ENCODE measurements at places on chromosomes 5 and 9.

- no peak for DNase-seq
These were observed 1.3 kb upstream of the HAND1 start for GRCh38 chr5:154479160-154479943.

- no peak for DNase-seq
These were observed 150.8 kb downstream of the EFNA5 start for GRCh38 chr5:107519900-107520354.

GRCh38 chr5:86879086-86879485, 261.3 kb downstream of the COX7C start:
- no peak for DNase-seq

DNA sequence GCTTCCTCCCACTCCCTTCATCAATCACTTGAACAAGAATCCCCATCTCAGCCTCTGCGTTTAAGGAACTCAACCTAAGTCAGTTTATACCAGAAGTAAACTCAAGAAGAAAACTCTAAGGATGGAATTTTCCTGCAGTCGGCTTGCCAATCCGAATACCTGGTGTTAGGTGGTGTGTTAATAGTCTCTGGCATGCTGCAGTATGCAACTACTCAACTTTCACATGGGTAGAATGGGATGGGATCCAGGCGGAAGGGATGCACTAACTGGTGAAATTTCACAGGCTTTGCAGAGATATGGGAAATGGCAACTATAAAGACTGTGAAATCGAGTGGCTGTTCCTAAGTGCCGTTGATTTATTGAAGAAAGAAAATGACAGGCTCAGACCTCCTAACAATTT, 560.6 kb downstream of the TLE1 start:
- no peak for DNase-seq

DNA sequence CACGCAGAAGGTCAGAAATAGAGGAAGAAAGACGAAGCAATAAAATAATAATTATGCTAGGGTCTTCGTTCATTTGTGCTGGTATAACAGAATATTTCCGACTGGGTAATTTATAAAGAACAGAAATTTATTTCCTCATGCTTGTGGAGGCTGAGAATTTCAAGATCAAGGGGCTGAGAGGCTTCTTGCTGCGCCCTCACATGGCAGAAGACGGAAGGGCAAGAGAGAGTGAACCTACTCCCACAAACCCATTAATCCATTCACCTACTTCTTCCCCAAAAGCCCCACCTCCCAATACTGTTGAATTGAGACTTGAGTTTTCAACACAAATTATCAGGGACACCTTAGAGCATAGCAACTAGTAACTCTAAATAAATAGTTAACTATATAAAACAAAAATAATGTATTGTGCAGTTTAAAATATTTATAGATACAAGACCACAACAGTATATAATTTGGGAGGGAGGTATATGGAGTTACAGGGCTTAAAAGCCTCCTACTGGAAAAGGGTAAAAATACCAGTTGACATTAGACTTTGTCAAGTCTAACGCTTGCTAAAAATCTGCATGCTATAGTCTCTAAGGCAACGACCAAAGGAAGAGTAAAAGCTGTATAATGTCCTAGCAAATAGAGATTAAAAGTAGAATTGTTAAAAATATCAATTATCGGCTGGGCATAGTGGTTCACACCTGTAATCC, 40.3 kb upstream of the NAA35 start:
- DNase-seq: peak; percentile 35

- DNase-seq: no peak
These were observed 1118.6 kb upstream of the CDH9 start for GRCh38 chr5:28156981-28157380.

- DNase-seq: no peak
These were observed 63.0 kb upstream of the GNA14 start for GRCh38 chr9:77710965-77711648.

- no peak for DNase-seq
These were observed 119.7 kb upstream of the ELL2 start for GRCh38 chr5:96081276-96081858.

DNA sequence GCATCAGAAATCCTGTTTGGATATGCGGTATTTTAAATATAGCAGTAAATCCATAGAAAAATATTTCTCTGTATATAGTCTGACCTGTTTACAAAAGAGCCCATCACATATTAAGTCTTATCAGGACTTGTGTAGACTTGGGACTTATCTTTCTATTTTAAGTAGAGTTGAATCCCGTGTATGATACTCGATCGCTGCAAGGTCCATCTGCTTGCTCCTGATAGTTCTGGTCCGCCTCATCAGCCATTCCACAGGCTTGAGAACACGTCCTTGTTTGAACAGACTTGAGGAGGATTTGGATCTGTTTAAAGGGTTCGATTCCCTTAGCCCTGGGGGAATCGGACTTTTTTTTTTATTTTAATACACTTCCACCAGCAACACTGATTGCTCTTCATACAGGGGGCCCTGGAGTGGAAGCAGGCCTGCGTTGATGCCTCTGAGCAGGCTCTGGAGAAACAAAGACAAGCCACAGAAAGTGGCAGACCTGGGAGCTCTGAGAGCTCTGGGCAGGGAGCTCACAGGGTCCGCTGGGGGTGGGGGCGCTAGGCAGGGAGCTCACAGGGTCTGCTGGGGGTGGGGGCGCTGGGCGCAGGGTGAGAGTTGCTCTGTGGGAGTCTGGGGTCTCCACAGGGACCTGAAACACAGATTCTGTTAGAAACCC, 112.2 kb downstream of the MVB12B start:
- no peak for DNase-seq

DNA sequence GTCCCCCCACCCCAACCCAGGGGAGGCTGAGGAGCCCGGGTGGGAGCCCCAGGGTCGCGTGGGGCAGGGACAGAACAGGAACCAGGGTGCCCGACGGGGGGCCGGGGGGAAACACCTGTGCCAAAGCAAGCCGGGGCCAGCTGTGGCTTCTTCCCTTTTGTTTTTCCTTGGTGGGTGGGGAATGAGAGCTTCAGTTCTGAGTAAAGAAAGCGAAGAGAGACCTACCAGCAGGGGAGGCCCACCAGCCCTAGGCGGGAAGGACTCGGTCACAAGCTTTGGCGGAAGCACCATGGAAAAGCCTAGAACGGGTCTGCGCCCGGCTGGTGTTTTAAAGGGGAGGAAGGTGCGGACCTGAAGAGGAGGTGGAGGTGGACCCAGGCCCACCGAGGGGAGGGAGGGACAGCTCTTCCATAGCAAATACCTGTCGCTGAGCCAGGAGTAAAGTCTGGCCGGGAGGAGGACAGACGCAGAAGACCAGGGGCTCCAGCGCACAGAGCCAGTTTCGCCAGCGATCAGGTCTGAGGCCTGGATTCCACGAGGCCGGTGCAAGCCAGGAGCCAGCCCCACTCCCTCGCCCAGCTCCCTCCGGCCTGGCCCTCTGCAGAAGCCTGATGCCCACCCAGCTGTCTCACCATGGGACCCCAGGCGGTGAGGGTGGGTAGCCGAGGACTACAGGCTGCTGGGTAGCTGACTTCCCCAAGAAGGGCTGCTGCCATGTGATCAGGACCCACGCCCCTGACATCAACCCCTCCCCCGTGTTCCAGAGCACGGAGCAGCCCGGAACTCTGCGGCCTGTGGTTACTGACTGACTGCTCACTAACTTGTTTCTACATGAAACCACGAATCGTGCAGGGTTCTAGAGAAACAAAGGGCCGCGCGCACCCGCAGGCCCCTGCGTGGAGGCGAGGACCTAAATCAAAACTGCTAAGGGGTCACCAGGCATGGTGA, 849 bp upstream of the MGAT1 start:
- DNase-seq: peak; percentile 62

DNA sequence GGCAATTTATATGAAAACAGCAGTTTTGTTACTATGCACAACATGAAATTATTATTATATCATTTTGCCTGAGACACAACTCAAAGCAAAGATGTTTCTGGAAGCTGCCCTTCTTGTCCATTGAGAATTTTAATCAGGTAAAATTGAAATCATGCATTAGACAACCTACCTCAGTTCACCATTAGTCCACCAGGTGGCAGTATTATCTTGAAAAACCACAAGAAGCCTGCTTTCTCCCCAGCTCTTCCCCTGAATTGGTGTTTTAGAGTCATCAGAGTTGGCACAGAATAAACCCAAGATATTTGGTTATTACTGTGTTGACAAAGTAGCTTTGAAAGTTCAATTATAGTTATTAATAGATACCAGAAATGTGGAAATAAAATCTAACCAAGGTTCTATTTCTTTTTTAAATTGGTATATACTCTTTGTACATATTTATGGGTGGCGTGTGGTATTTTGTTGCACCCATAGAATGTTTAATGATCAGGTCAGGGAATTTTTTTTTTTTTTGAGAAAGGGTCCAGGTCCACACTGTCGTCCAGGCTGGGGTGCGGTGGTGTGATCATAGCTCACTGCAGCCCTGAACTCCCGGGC, 25.7 kb downstream of the UTP15 start:
- peak; percentile 23 for DNase-seq

DNA sequence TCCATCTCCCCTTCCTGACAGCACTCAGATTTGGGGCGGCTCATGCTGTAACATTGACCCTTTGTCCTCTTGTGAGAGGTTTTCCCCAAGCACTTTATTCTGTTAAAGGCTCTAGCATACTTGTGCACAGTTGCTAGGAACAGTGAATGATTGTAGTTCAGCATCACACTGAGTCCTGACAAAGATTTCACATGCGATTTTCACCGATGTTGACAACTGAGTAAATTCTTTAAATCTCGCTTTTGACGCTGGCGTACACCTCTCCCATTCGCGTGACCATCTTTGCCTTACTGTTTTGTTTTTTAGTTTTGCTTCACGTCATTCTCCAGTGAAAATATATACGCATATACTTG, 780 bp downstream of the CDC37L1 start:
- DNase-seq: no peak

DNA sequence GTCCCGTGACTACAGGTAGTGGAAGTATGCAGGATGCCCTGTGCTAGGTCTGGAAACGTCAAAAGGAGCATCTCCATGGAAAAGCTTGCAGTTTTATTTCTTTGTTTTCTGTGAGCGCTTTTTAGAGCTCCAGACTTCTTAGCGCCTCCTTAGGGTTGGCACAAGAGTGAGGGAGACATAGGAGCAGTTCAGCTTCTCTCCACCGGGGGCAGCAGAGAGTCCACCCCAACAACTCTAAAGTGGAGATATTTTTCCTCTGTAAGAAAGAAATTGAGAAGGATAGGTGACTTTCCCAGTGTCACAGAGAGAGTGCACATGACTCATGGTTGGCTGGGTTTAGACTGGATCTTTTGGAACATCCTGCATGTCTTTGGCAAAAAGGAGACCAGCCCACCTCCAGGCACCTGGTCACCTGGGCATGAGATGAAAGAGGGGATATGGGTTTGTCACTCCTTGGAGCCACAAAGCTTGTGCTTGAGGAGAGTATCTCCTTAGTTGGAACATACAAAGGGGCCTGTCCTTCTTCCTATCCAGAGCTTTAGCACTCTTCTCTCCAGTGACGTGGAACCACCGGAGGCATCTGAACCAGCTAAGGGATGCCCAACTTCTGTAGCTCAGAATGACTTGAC, 637.7 kb downstream of the SEMA5A start:
- DNase-seq: no peak

- DNase-seq: no peak
These were observed 219.1 kb downstream of the NDUFS4 start for GRCh38 chr5:53779541-53779981.

GRCh38 chr9:121757281-121757585, 105.8 kb downstream of the DAB2IP start:
- DNase-seq: no peak

DNA sequence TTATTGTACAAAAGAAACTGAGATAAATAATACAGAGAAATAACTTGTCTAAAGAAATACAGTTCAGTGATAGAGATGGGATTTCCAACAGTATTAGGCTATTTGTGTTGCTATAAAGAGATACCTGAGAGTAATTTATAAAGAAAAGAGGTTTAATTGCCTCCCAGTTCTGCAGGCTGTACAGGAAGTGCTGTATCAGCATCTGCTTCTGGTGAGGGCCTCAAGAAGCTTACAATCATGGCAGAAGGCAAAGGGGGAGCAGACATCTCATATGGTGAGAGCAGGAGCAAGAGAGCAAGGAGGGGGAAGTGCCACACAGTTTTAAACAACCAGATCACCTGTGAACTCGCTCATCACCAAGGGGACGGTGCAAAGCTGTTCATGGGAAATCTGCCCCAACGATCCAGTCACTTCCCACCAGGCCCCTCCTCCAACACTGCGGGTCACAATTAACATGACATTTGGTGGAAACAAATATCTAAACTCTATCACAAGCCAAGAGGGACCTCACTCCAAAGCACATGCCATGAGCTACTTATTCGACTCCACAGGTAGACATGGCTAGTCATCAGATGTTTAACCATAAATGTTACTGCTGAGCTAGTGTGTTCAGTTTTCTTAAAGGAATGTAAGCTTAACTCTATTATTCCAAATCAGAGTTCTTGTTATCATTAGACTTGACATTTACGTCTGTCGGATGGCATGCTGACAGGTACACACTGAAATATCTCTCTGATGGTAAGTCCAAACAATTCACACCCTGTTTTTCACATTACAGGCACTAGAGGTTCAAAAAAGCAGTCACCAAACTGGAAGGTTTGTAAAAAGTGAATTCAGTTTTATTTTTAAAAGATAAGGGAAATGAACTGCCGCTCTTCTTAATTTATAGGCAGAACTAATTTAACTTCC, 82.2 kb downstream of the AUH start:
- no peak for DNase-seq

DNA sequence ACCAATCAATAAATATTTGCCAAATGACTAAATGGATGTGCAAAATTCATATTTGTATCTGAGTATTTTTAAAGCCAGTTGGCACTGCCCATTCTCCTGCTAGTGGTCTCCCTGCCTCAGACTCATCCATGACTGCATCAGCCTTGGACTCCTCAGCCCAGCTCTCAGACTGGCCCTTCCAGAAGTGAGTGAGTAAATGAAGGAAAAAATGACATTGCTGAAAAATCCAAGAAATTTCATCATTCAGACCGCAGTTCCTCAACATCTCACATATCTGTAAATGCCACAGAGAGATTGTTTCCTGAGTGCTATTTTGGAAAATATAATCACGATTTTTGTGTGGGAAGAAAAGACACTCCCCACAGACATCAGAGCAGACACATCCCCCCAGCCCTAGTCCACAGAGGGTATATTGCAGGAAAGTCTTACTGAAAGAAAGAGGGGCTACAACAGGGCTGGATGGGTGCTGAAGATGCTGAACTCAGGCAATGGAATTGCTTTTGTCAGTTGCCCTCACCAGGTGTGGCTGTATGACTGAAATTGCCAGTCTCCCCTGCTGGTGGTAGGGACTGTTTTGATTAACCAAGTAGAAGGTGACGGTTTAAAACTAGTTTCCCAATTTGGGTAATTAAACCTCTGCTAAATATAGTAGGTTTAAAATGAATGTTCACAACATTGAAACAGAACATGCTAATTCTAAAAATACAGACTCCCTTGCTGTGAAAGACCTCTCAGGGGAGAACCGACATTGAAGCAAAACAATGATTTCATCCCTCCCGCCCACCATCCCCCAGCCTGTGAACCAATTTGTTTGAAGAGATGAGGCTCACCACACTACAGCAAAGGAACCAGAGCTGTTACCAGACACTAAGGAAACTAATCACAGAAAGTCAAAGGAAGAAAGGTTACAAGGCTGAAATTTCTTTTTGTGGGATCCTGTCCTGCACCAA, 158.8 kb downstream of the DEPDC1B start:
- DNase-seq: no peak
